ENCODE measurements at places on chromosomes 3 and 15.

DNA sequence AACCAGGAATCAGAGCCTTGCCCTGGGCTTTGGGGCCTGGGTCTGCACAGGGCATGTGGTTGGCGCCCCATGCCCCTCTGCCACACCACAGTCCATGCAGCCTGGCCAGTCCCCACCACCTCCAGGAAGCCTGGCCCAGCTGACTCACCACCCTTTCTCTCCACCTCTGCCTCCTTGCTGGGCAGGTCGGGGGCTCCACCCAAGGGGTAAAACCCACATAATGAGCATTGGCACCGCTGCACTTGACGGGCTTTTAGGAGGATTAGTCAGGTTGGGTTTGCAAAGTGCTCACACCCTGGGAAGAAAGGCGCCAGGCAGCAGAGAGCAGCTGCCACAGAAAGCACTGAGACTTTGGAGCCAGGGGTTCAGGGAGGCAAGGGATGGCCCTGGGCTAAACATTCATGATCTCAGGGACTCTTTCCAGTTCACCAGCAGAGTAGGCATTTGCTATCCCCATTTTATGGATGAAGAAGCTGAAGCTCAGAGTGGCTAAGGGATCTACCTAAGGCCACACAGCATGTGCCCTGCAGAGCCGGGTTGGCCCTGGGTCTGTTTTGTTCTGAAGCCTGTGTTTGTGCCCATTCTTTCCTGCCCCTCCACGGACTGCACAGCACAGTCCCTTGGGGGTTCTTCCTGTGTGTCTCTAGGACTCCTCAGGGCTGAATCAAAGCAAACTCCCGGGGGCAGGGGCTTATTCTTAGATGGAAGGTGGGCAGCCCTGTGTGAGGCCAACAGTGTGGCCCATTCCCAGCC lies 113.4 kb downstream of the ETFA start:
- peaks cover 20% of the 10 kb centered on the region for H3K36me3 ChIP-seq
- no peak overlapping the region for H3K4me3 ChIP-seq
- peaks cover 26% of the 10 kb centered on the region for H3K4me1 ChIP-seq
- no peak overlapping the region for H3K27ac ChIP-seq
- no peak for DNase-seq
- no peaks in the 10 kb centered on the region for H3K27me3 ChIP-seq

DNA sequence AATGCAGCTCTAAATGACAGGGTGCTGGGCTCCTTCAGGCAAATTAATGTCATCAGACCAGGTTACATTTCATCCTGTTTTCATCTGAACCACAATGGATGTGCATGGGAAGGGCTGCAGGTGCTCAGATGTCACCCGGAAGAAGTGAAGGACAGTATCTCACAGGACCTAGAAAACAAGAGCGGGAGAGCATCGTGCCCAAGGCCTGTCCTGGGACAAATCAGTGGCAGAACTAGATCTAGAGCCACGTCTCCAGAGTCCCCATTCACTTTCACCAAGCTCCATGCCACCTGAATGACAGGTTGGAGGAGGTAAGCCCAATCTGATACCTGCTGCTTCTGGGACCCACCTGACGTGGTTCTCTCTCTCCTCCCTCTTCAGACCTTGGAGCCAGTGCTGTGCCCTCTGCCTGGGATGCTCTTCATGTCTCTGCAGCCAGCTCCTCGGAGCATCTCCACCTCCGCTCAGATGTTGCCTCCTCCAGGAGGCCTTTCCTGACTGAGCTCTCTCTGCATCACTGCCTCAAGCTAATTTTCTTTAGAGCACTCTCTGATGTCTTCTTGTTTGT lies 77.3 kb downstream of the CPN2 start:
- H3K4me3 ChIP-seq, result no peak overlapping the region
- no peaks in the 10 kb centered on the region for H3K27me3 ChIP-seq
- H3K4me1 ChIP-seq, result peaks cover 73% of the 10 kb centered on the region

DNA sequence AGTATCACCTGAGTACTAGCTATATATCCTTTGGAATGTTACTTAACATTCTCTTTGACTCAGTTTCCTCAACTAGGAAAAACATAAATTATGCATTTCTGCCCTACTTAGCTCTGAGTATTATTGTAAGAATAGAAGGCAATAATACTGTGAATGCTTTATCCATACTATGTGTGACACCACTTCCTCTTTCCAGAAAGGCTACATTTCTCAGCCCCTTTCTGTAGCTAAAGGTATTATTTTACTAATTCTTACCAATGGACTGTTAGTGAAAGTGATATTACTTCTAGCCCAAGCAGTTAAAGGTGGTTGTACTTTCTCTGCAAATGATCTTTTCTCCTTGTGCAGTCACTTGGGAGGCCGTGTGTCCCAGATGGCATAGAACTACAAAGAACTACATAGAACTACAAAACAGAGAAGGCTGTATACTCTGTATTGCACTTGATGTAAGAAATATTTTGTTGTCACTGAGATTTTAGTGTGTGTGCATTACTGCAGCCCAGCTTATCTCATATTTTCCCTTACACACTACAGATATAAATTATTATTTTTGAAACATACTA lies 35.1 kb downstream of the MYH15 start:
- no peaks in the 10 kb centered on the region for H3K4me1 ChIP-seq
- H3K27ac ChIP-seq, result no peak overlapping the region
- no peak overlapping the region for H3K4me3 ChIP-seq

DNA sequence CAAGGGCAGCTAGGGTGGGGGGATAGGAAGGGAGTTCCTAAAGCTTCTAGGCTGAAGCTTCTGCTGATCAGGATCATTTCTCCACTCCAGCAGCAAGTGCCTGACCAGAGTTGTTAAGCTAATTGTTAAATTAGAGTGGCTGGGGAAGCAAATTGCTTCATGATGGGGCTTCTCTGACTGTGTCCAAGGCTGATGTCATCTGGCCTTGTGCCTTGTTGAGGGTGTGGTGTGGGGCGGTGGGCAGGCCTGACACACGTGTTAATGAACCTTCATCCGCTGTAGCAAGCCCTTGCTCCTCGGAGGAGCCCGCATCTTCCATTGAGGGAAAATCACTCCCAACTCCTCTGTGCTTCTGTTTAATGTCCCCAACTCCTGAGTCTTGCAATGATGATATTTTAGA lies 84.3 kb upstream of the ROPN1 start:
- peaks cover 12% of the 10 kb centered on the region for H3K4me1 ChIP-seq
- no peak overlapping the region for H3K4me3 ChIP-seq
- H3K27me3 ChIP-seq, result no peaks in the 10 kb centered on the region
- no peaks in the 10 kb centered on the region for H3K36me3 ChIP-seq

- DNase-seq, result no peak
- no peaks in the 10 kb centered on the region for H3K4me1 ChIP-seq
- no peak overlapping the region for H3K27ac ChIP-seq
- no peaks in the 10 kb centered on the region for H3K36me3 ChIP-seq
- H3K4me3 ChIP-seq, result no peak overlapping the region
These were observed 172.7 kb downstream of the SYNPR start for GRCh38 chr3:63450634-63451363.

- no peaks in the 10 kb centered on the region for H3K36me3 ChIP-seq
- H3K27me3 ChIP-seq, result no peaks in the 10 kb centered on the region
- H3K4me3 ChIP-seq, result no peak overlapping the region
- no peak overlapping the region for H3K27ac ChIP-seq
- no peaks in the 10 kb centered on the region for H3K4me1 ChIP-seq
These were observed 36.8 kb upstream of the CFAP161 start for GRCh38 chr15:81097116-81097889.

- H3K4me1 ChIP-seq, result no peaks in the 10 kb centered on the region
- no peak for DNase-seq
- H3K27me3 ChIP-seq, result no peaks in the 10 kb centered on the region
- H3K36me3 ChIP-seq, result peaks cover 2% of the 10 kb centered on the region
- no peak overlapping the region for H3K4me3 ChIP-seq
- H3K27ac ChIP-seq, result no peak overlapping the region
These were observed 113.2 kb downstream of the DGKG start for GRCh38 chr3:186248850-186249249.

All from spinal cord (tissue), 10 donors.